ENCODE measurements at places on chromosomes 12 and 14. TPM values are rescaled to one million over a fixed set of nuclear protein-coding genes. Genes with fewer than 3 reads are reported as not detected.

The PSMC6 gene
- total RNA-seq, result 121 TPM

The CLEC6A gene
- not detected for total RNA-seq

The ANKRD33 gene
- total RNA-seq, result not detected

The KERA gene
- total RNA-seq, result not detected

The TC2N gene
- total RNA-seq, result 49.3 TPM

The FAM90A1 gene
- 0.32 TPM for total RNA-seq

The CCDC177 gene
- not detected for total RNA-seq

The TNS2 gene
- total RNA-seq, result 0.77 TPM

DNA sequence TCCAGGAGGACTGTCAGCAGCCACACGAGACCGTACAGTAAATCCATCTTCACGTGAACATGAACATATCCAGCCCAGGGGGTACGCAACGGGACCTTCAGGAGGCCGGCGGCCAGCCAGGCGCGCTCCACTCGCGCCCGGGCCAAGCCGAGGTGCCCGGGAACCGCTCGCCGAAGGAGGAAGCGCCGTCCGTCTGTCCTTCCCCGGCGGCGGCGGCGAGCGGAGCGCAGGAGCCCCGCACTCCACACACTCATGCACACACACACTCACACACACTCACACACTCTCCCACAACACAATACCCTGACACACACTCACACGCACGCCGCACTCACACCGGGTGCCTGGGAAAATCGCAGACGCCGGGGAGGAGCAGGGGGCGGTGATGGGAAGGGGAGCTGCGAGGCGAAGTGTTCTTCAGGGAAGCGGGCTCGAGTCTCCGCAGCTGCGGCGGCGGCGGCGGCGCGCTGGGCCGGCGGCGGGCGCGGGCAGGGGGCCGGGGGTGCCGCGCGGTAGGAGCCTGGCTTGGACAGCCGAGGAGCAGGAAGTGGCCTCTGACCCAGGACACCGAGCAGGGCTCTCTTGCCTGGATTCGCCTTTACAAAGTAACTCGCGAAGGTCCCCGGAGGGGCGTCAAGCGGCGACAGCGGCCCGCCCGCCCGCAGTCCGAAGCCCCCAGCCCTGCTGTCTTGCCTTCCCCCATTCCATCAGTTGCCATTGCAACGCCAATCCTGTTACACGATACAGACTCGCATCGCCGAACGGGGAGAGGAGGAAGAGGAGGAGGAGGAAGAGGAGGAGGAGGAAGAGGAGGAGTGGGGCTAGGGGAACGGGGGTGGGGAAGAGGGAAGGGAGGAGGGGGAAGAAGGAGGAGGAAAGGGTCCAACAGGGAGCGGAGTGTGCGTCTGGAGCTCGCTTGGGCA lies 601 bp downstream of the MDGA2 start:
- no peak for DNase-seq

DNA sequence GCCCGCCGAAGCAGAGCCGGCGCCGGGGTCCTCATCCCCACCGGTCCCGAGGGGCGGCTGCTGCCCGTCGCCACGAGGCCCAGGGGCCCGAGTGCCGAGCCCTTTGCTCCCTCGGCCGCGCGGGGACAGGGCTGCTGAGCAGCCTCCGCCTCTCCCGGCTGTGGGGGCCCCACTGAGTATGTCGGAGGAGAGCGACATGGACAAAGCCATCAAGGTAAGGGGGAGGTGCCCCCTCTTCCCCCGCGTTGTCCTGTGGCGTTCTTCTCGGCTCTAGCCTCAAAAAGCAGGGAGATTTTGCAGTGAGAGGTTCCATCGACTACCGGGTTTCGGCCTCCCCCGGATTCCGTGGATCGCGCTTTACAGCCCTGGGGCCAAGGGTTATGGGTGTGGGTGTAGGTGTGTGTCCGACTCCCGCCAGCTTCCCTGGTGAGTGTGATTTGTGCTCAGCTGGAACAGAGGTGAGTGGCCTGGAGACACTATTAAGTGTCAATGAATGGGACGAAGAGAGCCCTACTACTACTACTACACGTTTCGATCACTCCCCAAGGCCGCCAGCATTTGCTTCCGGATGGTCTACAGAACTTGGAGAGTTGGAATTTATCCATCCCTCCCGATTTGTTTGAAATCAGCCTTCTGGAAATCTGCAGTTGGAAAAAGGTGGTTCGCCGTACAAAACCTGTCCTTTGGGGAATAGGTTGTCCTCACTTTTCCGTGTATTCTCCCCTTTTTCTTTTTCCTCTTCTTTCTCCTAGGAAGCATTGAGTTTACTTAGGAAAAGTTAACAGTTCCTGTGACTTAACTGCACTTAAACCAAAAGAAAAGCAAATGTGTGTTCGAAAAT lies 748 bp downstream of the MAPKAPK5 start:
- no peak for DNase-seq

GRCh38 chr14:51240804-51241380 lies 845 bp downstream of the TMX1 start:
- no peak for DNase-seq

GRCh38 chr12:94761559-94761958 lies 111.2 kb upstream of the TMCC3 start:
- peak; percentile 36 for DNase-seq

DNA sequence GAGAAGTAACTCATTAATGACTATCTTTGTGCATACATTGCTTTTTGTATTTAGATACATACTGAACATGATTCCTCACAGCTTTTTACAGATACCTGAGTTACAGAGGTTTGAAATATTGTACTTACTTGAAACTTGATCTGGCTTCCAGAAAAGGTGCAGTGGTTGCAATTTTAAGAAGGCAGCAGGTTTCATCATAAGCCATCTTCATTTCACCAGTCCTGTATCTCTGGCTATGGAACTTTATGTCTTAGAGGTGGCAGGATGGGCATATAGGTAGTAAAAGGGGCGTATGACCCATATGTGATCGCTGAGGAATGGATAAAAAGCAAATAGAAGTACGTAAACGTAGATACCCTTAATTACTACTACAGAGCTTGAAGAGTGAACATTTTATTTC lies 13.7 kb downstream of the ZBTB1 start:
- no peak for DNase-seq

- DNase-seq, result no peak
These were observed 120.5 kb downstream of the DIP2B start for GRCh38 chr12:50625029-50625925.

GRCh38 chr12:76755829-76756379 lies 8.0 kb upstream of the ZDHHC17 start:
- no peak for DNase-seq

DNA sequence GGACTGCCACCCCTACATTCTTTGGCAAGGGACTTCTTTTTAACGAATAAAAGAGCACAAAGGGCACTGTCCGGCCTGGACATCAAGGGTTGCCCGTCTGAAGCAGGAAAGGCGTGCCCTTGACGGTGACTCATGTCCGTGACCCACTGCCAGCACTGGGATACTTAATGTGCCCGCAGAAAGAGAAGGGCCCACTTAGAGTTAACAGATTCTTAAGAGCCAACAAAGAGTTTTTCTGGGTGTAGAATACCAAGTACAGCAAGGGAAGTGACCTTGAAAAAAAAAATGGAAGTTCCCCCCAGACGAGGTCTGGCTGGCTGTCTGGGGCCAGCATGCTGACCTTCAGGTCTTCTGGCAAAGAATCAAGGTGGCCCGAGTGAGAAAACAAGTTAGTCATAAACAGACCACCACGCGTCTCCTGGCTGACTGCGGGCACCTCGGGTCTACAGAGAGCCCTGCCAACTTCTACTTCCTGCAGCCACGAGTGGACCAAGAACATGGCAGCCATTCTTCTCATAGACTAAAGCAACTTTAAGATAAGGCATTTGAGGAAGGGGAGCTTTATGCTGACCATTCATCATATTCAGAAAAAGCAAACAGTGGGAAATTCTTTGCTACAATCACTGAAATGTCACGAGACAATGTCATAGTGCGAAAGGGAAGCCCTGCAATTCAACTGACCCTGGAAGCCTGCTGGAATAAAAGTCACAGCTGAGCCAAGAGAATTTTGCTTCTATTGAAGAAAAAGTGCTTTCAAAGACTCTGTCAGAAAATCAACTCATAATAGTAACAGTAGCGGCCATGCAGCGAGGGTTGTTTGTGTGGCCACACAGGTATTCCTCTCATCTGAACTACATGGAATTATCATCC lies 10.5 kb upstream of the SELPLG start:
- DNase-seq, result no peak

DNA sequence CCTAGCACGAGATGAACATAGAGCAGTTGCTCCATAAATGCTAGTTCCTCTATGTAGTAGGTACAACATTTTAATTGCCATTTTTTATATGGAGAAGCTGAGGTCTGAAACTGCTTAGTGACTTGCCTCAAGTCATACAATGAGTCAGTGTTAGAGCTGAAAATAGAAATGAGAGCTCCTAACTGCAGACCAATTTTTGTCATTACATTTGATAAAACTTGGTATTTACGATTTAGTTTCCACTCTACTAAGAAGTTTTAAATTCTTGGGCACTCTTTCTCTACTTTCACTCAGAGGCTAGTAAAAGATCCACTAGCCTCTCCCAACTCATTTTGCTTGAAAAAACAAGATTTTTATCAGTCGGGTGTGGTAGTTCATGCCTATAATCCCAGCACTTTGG lies 8.1 kb upstream of the TMED10 start:
- DNase-seq, result no peak

- peak; percentile 72 for DNase-seq
These were observed 218.8 kb upstream of the BMP4 start for GRCh38 chr14:54175298-54175942.

DNA sequence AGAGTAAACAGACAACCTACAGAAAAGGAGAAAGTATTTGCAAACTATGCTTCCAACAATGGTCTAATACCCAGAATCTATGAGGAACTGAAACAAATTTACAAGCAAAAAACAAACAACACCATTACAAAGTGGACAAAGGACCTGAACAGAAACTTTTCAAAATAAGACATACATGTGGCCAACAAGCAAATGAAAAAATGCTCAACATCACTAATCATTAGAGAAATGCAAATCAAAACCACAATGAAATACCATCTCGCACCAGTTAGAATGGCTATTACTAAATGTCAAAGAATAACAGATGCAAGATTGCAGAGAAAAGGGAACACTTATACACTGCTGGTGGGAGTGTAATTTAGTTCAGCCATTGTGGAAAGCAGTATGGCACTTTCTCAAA lies 125.8 kb downstream of the C12orf42 start:
- no peak for DNase-seq

- DNase-seq, result no peak
These were observed 571.2 kb downstream of the BCL11B start for GRCh38 chr14:98700748-98701147.

- no peak for DNase-seq
These were observed 768 bp downstream of the DBX2 start for GRCh38 chr12:45049912-45050750.

DNA sequence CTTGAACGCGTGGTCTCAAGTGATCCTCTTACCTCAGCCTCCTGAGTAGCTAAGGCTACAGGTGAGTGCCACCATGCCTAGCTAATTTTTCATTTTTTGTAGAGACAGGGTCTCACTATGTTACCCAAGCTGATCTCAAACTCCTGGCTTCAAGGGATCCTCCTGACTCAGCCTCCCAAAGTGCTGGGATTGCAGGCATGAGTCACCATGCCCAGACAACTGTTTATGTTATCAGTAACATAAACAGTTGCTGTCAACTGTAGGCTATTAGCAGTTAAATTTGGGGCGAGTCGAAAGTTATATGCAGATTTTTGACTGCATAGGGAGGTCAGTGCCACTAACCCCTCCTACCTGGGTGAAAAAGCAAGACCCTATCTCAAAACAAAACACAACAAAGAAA lies 26.2 kb upstream of the LRRK2 start:
- DNase-seq, result no peak

DNA sequence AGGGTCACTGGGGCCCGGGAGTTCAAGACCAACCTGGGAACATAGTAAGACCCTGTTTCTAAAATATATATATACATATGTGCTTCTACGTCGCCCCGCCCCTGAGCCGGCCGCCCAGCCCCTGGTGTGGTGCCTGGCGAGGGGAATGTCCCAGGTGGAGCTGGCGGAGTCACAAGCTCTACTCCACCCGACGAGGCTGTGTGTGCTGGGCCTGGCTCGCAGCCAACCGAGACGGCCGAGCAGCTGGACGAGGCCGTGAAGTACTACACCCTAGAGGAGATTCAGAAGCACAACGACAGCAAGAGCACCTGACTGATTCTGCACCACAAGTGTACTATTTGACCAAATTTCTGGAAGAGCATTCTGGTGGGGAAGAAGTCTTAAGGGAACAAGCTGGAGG lies 22.1 kb upstream of the ITPK1 start:
- no peak for DNase-seq

- no peak for DNase-seq
These were observed 1.2 kb upstream of the LRP1-AS start for GRCh38 chr12:57148469-57149244.

- no peak for DNase-seq
These were observed 7.2 kb upstream of the CCDC197 start for GRCh38 chr14:93989939-93990338.

GRCh38 chr12:13373803-13374202 lies 177.3 kb downstream of the EMP1 start:
- no peak for DNase-seq

DNA sequence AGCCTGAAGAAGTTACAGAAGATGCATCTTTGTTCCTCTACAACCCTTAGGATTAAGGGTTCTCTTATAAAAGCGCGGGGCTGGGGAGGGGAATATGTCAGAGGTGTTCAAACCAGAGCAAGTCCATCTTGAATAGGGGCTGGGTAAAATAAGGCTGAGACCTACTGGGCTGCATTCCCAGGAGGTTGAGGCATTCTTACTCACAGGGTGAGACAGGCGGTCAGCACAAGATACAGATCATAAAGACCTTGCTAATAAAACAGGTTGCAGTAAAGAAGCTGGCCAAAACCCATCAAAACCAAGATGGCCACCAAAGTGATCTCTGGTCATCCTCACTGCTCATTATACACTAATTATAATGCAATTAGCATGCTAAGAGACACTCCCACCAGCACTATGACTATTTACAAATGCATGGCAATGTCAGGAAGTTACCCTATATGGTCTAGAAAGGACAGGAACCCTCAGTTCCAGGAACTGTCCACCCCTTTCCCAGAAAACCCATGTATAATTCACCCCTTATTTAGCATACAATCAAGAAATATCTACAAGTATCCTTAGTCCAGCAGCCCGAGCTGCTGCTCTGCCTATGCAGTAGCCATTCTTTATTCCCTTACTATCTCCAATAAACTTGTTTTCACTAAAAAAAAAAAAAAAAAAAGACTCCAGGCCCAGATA lies 108.1 kb upstream of the FOXN3 start:
- no peak for DNase-seq
